ENCODE measurements at places on chromosomes 13 and 19.

DNA sequence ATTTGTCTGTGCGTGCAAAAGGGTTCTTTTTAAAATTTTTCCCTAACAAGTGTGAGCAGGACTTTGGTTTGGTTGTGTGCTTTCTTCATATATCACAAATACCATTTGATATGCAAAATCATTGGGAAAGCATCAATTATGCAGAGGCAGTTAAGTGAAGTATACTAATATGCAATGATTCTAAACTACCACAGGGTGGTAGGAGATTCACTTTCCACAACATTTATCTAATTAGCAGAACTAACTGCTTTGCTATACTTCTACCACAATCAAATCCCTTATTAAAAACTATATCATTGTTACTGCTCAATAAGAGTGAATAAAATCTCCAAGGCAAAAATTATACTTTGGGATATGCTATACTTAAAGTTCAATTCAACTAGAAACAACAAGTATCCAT lies 2738.9 kb upstream of the PCDH20 start:
- peak; percentile 42 for DNase-seq

DNA sequence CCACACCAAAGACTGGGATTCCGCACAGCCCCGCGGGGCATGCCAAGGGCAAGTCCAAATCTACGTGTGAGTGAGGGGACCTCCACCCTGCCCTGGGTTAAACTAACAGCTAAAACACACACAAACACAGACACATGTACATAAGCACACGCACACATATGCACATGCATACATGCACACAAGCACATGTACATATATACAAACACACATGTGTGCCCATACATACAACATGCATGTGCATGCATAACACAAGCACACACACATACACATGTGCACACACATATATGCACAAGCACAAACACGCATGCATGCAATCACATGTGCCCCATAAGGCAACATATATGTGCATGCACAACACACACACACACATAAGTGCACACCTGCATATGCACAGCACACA lies 136.7 kb downstream of the SOX1 start:
- DNase-seq: no peak

DNA sequence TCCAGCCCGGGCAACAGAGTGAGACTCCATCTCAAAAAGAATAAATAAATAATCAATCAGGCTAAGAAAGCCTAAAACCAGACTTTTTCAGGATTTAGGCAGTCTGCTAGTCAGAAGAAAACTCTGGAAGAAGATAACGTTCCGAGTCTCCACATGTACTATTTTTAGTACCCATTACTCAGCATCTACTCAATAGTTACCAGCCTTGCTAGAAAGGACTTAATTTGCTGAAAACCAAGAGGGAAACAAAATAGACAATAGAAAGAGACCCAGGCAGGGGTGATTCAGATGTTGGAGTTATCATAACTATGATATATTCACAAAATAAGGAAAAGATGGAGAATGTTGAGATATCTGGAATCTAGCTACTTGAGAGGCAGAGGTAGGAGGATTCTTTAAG lies 3.6 kb upstream of the LIN7B start:
- peak; percentile 54 for DNase-seq

GRCh38 chr13:79880818-79881217 lies 399.9 kb downstream of the NDFIP2 start:
- no peak for DNase-seq

GRCh38 chr13:40346592-40346991 lies 319.8 kb downstream of the FOXO1 start:
- DNase-seq: no peak

GRCh38 chr19:2476451-2477140 lies 669 bp downstream of the GADD45B start:
- DNase-seq: peak; percentile 88

GRCh38 chr19:52369559-52370340 lies at the start of gene ZNF880:
Gene ZNF880, plus strand, starts transcription at chr19:52369923. Its CDS starts 43 bp downstream, at chr19:52369966.
- DNase-seq: peak; percentile 93

DNA sequence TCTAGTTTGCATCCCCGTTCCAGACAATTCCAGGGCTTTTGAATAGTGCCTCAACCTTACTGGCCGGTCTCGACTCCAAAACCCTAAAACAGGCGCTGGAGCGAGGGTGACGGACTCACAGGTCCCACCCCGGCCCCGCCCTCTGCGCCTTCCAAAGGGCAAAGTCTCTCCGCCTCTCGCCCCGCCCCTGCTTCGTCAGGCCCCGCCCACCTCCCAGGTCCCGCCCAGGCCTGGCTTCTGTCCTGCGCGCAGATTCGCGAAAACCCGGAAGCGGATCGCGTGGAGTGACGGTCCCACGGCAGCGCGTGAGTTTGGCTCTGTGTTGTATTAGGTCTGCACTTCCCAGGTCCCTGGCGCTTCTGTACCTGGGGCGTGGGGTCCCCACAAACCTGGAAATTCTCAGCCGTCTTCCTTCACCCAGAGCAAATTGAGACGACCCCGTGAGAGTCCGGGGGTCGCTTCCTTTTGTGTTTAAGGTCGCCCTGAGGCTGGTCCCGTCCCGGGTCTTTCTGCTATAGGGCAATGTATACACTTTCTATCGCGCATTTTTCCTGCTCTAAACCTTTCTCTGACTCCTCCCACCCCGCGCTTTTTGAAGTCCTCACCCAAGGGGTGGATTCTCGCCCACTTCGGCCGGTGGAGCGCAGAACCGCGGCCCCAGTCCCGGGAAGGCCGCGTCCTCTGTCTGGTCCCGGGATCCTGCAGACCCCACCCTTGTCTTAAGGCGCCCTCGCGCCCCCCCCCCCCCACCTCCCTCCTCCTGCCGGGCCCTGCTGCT lies at the start of gene ZNF813:
TSS of gene ZNF813 (plus strand) at position 249 of the 778 bp plus-strand sequence. CDS start 16,090 bp downstream, outside the sequence.
- DNase-seq: peak; percentile 80

GRCh38 chr13:111337206-111337605 lies 16.8 kb downstream of the TEX29 start:
- DNase-seq: peak; percentile 87

DNA sequence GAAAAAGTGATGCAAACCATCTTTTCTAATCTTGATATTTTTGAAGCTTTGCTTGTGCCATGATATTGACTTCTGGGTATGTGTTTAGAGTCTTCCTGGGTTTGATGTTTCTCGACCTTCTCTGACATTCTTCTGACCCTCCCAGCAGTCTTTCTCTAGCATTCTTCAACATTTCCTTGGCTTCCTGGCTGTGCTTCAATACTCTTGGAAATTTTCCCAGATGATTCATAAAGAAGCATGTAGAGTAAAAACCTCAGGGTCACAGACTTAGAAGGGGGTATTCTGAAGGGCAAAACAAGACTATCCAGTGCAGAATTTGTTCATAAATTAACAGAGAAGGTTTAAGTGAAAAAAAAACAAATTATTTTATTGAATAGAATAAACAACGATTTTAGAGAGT lies 946.3 kb upstream of the PCDH9 start:
- peak; percentile 81 for DNase-seq

GRCh38 chr13:20160306-20161274 lies at the start of gene GJA3:
Gene GJA3, minus strand, starts transcription at chr13:20161052. Its CDS starts 17,764 bp downstream, at chr13:20143288.
- DNase-seq: peak; percentile 13

GRCh38 chr19:14078411-14078810 lies 5.8 kb downstream of the MISP3 start:
- no peak for DNase-seq

GRCh38 chr19:5138606-5139582 lies 170.0 kb downstream of the KDM4B start:
- peak; percentile 67 for DNase-seq
